K562 (cell line): ENCODE measurements at places on chromosomes 1 and 21. TPM values are rescaled to one million over a fixed set of nuclear protein-coding genes. Genes with fewer than 3 reads are reported as not detected.

Gene OR10Z1
- total RNA-seq = not detected in 2 replicates

Gene FAAH
- 0.71 and 0.81 TPM in 2 replicates for total RNA-seq

Gene PADI3
- not detected in 2 replicates for total RNA-seq

DNA sequence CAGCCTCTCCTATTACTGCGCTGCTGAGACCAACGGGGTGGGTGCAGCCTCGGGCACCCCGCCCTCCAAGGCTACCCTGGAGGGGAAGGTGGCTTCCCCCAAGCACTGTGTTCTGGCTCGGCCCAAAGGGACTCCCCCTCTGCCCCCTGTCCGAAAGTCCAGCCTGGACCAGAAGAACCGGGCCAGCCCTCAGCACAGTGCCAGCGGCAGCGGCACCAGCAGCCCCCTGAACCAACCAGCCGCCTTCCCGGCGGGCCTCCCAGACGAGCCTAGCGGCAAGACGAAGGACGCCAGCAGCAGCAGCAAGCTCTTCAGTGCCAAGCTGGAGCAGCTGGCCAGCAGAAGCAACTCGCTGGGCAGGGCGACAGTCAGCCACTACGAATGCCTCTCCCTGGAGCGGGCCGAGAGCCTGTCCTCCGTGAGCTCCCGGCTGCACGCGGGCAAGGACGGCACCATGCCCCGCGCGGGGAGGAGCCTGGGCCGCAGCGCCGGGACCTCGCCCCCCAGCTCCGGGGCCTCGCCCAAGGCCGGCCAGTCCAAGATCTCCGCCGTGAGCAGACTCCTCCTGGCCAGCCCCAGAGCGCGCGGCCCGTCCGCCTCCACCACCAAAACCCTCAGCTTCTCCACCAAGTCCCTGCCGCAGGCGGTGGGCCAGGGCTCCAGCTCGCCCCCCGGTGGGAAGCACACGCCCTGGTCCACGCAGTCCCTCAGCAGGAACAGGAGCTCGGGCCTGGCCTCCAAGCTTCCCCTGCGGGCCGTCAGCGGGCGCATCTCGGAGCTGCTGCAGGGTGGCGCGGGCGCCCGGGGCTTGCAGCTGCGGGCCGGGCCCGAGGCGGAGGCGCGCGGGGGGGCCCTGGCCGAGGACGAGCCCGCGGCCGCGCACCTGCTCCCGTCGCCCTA lies 533.1 kb downstream of the KIF26B start:
- H3K27me3 ChIP-seq = peaks cover 96% of the 10 kb centered on the region
- no peak overlapping the region for H3K27ac ChIP-seq
- no peak overlapping the region for H3K4me3 ChIP-seq
- H3K36me3 ChIP-seq = no peaks in the 10 kb centered on the region
- no peaks in the 10 kb centered on the region for H3K4me1 ChIP-seq
- no peak for DNase-seq

DNA sequence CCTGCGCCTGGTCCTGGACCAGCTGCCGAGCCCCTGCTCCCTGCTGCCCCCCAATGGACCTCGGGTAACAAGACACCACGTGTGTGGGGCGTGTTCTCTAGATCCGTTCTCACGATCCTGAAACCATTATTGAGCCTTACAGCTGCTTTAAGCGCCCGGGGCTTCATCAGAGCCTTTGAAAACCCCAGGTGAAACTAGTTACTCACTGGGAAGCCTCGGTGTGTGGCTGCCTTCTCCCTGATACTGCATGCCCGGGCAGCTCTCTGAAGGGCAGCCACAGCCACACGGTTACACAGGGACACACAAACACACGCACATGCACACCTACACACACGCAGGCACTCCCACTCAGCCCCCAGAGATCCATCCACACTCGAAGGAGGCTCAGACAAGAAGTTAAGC lies 5.3 kb downstream of the HES2 start:
- H3K27me3 ChIP-seq = peaks cover 84% of the 10 kb centered on the region
- no peak overlapping the region for H3K27ac ChIP-seq
- no peak overlapping the region for H3K4me3 ChIP-seq
- H3K36me3 ChIP-seq = no peaks in the 10 kb centered on the region

- no peak for DNase-seq
- no peaks in the 10 kb centered on the region for H3K27me3 ChIP-seq
- no peak overlapping the region for H3K27ac ChIP-seq
These were observed 582.8 kb downstream of the PTBP2 start for GRCh38 chr1:97304366-97304765.

DNA sequence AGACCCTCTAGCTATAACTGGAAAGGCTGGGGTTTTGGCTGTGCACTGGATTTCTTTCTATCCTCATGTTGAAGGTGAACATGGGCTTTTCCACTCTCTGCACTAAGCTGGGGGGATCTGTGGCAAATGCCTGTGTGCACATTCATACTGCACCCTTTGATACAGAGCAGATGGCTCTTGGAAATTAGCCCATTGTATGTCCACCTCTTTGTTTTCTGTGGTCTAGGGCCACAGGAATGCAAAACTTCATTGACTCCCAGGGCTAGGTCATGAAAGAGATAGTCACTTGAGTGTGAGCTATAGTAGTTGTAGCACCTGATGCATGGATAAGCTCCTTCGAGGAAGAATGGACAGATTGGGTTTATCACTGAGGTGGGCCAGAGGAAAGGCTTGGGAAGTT lies 5.7 kb upstream of the OR14A16 start:
- DNase-seq = no peak
- no peak overlapping the region for H3K4me3 ChIP-seq
- H3K4me1 ChIP-seq = no peaks in the 10 kb centered on the region
- peaks cover 11% of the 10 kb centered on the region; the same call in 1 of the 2 replicates for H3K27me3 ChIP-seq
- no peaks in the 10 kb centered on the region for H3K36me3 ChIP-seq
- H3K27ac ChIP-seq = no peak overlapping the region

Gene TTC4
- total RNA-seq = 42.6 and 42.8 TPM in 2 replicates
